NCI-H774 (cell line): ENCODE measurements at places on chromosomes 5 and 9.

DNA sequence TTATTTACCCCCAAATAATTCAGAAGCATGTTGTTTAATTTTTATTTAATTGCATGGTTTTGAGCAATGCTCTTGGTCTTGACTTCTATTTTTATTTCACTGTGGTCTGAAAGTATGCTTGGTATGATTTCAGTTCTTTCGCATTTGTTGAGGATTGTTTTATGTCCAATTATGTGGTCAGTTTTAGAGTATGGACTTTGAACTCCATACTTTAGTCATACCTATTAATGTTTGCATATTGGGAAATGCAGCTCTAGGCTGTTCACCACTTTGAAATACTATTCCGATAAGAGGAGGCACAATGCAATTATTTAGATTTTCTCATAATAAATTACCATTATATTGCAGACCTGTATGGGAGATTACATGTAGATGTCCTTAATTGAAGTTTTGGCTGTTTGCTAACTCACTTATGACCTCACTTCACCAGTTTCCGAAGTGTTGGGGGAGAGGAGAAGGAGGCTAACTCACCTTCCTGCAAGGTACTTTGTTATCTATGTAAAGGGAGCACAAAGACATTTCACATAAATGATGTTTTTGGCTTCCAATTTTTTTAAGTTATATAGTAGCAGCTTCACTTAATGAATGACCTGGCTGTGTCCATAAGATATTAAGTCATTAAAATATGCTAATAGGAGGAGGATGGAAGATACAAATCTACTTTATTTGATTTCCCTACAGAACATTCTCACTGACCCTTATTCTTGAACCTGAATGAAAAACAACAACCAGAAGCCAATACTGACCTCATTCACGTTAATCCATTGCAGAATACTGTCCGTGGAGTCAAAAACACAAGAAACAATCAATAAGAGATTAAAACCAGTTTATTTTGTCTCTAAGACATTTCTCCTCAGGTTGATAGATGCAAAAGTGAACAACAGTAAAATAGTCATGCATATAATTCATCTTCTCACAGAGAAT, 970.3 kb upstream of the ARRDC3 start:
- no peak for DNase-seq

DNA sequence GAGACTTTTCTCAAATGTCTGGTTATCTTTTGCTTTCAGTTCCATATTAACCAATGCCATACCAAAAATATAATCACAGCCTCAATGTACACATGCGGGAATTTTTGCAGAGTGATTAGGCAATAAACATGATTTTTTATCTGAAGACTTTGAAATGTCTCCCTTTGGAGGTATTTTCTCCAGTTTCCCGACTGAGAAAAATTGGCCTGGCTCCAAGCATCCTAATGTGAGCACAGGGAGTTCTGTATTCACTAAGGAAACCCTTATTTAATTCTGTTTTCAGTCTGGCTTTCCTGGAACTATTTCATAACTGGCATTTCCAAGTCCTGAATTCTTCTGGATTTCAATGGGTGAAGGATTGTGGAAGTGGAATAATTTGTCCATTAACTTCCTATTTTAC, 8.5 kb downstream of the HCN1 start:
- DNase-seq, result no peak

GRCh38 chr9:74412236-74412979, 84.7 kb upstream of the RORB start:
- DNase-seq, result no peak

DNA sequence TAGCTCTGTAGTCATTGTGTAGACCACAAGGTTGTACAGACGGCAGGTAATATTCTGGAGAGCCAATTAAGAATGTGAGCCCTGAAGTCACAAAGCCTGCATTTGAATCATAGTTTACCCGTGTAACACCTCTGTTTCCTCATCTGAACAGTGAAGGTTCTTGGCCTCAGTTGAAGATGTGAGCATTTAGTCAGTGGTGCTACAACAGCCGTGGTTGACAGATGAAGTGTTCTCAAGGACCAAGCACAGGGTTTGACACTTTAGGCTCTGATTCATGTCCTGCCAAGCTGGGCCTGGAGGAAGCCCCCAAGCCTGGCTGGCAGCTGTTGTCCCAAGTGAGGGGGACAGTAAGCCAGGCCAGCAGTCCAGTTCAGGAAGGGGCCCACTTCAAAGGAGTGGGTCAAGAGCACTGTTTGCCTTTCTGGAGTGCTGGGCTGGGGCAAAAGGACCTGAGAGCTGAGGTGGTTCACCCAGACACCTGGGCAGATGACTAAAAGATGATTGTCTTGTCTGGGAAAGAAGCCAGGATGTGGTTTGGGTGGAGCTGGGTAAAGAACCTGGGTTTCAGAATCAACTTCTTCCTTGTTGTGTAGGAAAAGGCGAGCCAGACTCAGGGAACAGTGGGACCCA, 20.7 kb downstream of the FAXDC2 start:
- DNase-seq, result no peak

DNA sequence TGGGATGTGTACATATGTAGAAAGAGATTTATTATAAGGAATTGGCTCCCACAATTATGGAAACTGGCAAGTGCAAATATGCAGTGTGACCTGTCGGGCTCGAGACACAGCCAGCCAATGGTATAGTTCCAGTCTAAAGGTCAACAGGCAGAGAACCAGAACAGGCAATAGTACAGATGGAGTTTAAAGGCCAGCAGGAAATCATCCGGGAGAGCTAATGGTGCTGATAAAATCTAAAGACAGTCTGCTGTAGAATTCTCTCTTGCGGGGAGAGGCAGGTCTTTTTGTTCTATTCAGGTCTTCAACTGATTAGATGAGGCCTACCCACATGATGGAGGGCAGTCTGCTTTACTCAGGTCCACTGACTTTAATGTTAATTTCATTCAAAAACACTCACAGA, 21.8 kb downstream of the ANKRD31 start:
- no peak for DNase-seq

DNA sequence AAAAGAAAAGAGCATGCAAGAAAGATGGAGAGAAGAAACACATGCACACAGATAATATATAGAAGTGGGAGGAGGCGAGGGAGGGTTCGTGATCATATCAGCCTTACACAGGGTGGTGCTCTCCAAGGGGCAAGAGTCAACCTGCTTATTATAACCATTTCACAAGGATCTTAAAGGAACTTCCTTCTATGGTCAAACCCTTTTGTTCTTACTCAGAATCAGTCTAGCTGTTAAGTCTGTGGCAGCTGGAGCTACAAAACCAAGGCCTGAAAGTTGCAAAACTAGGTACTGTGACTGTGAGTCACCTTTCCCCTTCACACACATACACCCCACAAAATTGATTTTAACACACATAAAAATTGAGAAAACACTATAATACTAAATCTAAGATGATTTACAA, 18.5 kb upstream of the ERMP1 start:
- DNase-seq, result no peak

GRCh38 chr5:150009671-150010387, 9.3 kb downstream of the HMGXB3 start:
- DNase-seq, result no peak

GRCh38 chr9:129174724-129175514, 3.1 kb downstream of the IER5L start:
- peak; percentile 59 for DNase-seq

- DNase-seq, result no peak
Measured at GRCh38 chr9:95434116-95435073, 82.4 kb downstream of the PTCH1 start.

GRCh38 chr9:106575823-106576222, 287.1 kb upstream of the ZNF462 start:
- no peak for DNase-seq

DNA sequence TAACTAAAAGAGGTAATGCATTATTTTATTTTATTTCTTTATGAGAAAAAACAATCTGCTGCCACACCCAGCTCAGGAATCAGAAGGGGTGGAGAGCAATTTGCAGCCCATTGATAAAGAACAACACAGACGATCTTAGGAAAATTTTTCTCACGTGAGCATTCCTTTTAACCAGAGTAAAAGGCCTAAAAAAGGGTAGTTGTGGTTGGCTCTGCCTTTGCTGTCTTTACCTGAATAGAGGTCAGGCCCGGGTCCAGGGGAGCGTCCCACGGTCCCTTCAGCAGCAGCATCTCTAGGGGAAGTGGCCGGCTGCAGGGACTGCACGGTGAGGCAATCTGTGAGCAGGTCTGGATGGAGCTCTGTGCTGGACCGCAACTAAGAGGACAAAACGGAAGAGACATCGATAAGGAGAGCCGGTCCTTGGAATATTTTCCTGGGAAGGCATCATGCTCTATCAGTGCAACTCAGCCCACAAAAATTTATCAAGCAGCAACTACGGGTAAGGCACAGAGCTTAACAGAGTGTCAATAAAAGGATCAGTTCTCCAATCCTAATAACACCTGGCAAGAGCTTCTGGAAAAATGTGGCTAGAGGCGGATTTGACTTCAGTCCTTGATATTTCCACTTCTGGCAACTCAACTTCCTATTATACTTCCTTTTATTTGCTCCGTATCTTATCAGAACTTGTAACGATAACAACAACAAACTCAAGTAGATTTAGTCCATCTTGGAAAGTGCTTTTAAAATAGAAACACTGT, 372.8 kb upstream of the RFX3 start:
- no peak for DNase-seq

DNA sequence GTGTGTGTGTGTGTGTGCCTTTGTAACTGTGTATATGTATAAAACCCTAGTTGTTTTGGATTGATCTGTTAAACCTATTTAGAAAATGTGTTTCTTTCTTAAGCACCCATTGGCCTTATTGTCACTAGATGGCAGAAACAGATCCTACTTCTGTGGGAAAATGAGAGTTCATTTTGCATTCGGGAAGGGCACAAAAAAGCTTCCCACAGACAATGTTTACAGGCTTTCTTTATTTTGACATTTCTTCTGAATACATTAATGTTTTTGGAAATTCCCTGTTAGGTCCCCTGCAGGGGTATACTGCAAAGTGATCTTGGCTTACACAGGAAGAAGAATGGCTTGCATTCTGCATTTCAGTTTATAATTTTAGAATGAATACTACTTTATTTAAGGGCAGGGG, 481.8 kb upstream of the ARRDC3 start:
- no peak for DNase-seq

GRCh38 chr5:54212331-54212730, 98.0 kb downstream of the ARL15 start:
- DNase-seq, result no peak

DNA sequence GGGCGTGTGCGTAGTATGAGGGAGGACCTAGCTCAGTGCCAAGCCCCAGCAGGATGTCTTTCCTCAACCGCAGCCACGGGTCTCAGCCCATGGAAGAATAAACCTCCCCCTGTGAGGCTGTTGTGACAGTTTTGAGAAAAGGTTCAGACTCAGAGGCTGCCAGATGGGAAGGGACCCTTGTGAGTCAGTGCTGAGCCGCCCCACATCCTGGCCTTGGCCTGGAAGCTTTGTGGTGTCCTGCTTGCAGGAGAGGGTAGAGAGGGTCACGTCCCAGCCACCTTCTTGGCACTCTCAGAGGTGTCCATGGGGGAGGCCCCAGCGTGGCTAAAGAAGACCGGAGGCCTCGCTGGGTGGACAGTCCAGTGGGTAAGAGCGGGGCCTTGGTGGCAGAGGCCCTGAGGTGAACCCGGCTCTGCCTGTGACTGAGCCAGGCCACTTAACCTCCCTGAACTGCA, 2.8 kb downstream of the GRHPR start:
- DNase-seq, result no peak

GRCh38 chr9:121597698-121598166, 53.7 kb upstream of the DAB2IP start:
- DNase-seq, result no peak

- DNase-seq, result no peak
Measured at GRCh38 chr5:173637340-173637739, 20.9 kb upstream of the BOD1 start.

DNA sequence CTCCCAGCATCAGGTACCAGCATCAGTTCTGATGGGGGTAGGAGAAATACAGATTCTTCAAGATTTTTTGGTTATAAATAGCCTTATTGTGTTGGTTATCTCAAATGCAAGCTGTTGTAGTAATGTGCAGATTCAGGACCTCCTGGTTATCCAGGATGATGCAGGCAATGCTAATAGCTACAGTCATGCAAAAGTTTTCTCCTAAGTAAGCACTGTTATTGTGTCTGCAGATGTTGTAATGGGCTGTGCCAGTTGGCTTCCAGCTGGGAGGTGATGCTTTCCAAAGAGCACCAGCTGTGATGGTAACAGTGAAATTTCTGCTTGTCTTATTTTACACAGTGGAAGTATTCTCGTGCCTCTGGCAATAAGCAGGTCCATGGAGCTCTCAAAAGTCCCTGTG, 719.2 kb upstream of the CTNND2 start:
- DNase-seq, result no peak

- no peak for DNase-seq
Measured at GRCh38 chr5:40682154-40683017, 2.7 kb downstream of the PTGER4 start.

DNA sequence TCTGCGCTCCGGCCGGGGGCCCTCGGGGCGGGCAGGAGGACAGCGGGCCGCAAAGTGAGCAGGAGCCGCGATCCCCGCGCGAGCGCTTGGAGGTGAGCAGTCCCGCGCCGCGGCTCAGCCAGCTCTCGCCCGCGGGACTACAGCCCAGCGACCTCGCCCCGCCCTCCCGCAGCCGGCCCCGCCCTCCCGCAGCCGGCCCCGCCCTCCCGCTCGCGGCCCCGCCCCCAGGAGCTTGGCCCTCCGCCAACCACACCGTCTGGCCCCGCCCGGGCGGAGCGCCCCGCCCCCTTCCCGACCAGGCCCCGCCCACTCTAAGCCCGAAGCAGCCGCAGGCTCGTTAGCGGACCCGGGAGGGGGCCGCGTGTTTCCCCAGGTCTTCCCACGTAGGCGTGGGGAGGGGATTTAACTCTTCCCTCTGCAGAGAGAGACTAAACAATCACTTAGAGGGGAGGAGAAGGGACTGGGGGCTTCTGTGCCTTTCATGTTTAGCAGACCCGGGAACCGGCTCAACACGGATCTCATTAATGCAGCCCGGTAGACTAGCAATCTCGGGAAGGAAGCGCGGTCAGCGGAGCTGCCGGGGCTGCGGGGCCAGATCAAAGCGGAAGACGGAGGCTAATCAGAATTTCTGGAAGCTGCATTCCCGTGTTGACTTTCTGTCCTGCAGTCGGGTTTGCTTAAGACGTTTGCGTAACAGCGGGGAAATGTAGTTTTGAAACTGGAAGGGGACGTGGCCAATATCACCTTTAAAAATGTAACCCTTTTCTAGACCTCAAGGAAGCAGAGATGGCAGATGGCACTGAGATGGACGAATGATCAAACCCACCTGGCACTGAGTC, at the start of gene MYO10:
MYO10 (minus strand) TSS at position 139 of the 839 bp plus-strand sequence. CDS start 480 bp downstream, outside the sequence.
- DNase-seq, result peak; percentile 91

GRCh38 chr9:87742813-87743428, 17.0 kb downstream of the CTSL start:
- DNase-seq, result no peak

- DNase-seq, result no peak
Measured at GRCh38 chr5:22465177-22465576, 388.0 kb downstream of the CDH12 start.

GRCh38 chr9:74277532-74277931, 219.6 kb upstream of the RORB start:
- no peak for DNase-seq

GRCh38 chr9:95215336-95215898, 102.1 kb downstream of the FANCC start:
- no peak for DNase-seq
